Activated naive CD4-positive, alpha-beta T cell treated with anti-CD3 and anti-CD28 coated beads, Interleukin-2, amount 50 U/mL, for 72 hours (primary cell): ENCODE measurements at places on chromosomes 7 and 10.

GRCh38 chr7:40470091-40470592 lies 335.3 kb downstream of the SUGCT start:
- no peak for DNase-seq

DNA sequence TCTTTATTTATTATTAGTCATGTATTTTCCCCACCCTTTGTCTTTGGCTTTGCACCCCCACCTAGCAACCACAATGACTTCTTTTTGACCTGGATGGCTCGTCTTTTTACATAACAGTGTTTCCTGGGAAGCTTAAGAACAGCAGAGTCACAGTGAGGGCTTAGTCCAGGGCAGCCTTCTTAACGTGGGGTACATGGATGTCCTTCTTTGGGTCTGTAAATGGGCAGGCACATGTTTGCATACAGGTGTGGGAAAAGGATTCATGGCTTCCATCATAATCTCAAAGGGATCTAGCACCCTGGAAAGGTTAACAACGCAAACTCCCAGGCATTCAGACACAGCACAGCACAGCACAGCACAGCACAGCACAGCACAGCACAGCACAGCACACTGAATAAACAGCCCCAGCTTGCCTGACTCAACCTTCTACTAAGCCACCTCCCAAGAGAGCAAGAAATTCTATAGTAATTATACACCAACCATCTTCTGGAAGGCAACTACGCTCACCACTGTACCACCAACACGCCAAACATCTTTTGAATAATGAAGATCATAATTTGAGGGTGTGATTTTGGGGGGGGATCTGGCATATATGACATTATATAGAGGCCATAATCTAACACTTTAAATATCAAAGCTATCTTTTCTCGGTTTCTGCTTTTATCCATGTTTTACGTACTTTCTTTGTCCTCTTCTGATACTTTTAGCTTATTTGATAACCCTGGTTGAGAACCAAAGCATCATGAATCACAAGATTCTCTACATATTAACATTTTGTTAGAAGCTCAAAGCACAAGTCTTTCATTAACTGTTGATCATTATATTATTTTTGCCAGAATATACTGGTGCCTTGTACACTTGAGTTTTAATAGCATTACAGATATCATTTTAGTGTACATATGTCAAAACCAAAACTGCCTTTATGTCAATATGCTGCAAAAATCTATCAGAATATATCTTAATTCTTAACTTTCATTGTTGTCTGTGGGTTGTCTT lies 177.2 kb upstream of the KLF14 start:
- no peak for DNase-seq

DNA sequence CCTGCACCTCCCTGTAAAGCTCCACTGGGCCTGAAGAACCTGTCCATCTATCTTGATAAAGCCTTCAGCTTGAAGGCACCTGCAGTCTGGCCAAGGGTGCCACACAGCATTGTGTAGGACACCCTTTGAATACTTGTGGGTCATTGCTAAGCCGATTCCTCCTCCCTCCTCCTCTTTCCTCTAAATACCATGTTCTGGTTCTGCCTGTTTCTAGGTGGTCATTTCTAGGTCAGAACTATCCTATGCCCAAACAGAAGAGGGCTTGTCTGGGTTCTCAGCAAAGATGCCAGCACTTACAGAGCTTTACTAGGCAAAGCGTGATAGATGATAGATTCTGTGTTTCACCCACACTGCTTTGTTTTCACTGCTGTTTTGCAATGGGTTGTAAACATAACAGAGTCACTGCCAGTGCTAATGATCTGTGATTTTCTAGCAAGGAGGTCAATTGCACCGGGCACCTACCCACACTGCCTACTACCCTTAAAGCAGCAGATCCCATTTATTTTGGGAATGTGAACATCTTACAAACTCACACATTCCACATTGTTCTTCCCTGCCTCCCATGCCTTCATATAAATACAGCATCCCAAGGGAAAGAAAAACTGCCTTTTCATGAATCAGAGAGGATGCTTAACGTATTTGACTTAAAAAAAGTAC lies 279.1 kb upstream of the PITRM1 start:
- no peak for DNase-seq

DNA sequence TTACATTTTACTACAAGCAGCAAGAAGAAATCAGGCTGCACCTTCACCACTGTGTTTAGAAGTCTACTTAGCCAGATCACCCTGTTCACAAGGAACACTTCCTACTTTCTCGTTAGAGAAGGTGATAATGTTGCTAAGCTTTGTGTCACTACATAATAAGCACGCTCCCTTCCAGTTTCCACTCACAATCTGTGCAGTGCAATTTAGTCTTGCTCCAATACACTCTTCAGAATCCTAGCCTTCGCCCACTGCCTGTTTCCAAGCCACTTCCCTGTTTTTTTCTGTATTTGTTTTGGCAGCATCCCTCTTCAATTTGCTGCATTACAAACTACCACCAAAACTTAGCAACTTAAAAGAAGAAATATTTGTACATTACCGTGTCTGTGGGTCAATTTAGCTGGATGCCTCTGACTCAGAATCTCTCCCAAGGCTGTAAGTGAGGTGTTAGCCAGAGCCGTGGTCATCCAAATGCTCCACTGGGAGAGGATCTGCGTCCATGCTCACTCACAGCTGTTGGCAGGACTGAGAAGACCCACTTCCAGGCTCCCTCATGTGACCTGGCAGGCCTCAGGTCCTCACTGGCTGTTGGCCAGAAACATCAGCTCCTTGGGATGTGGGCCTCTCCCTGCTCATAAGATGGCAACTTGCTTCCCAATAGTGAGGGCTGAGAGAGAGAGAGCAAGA lies 110.4 kb downstream of the PON1 start:
- no peak for DNase-seq

GRCh38 chr7:30225863-30226613 lies 58.4 kb upstream of the ZNRF2 start:
- DNase-seq: no peak

GRCh38 chr10:43199684-43200537 lies 61.7 kb downstream of the CSGALNACT2 start:
- DNase-seq: peak; percentile 53

- no peak for DNase-seq
Measured at GRCh38 chr7:121505021-121505420, 108.9 kb upstream of the FAM3C start.

- no peak for DNase-seq
Measured at GRCh38 chr10:126397640-126398382, 9.5 kb upstream of the ADAM12 start.
